ENCODE measurements at places on chromosomes 13 and 19. TPM values are rescaled to one million over a fixed set of nuclear protein-coding genes. Genes with fewer than 3 reads are reported as not detected.

Gene ZIM2
- total RNA-seq, result 19.3 TPM

Gene CGB5
- not detected for total RNA-seq

Gene SERP2
- total RNA-seq, result 10.4 TPM

Gene RFPL4A
- total RNA-seq, result not detected

Gene CGB2
- total RNA-seq, result not detected

- peak; percentile 38 for DNase-seq
Measured at GRCh38 chr19:49857061-49857837, 6.3 kb downstream of the PTOV1 start.

- no peak for DNase-seq
Measured at GRCh38 chr19:57118848-57119247, 937 bp upstream of the USP29 start.

DNA sequence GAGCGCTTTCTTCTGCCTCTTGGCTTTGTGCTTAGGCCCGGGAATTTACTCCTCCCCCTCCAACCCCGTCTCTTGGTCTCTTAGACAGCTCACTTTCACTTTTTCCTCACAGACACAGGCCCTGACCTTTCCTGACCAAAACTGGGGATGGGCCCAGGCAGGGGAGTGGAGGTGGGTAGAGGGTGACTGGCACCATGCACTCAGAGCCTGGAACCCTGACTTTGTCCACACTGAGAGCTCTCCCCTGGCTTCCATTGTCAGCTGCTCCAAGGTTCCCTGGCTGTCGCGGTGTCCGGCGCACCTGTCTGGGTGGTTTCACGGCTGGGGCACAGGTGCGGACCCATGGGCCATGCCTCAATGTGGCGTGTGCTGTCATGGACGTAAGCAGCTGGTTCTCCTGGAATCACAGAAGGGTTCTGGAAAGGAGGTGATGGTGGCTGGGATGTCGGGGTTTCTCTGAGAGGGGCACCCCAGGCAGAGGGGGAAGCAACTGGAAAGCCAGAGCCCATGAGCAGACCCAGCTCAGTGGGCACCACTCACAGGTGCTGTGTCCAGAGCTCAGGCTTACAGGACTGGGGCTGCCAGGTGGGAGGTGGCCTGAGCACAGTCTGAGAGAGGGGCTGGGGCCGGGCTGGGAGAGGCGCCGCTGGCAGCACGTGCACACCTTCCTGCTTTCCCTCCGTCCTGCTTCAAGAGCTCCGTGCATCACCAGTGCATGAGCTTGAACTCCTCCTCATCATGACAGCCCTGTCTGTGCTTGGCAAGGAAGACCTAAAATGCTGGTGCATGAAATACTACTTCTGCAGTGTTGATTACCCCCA lies 28.0 kb upstream of the C1QTNF9 start:
- DNase-seq, result no peak

- DNase-seq, result peak; percentile 72
Measured at GRCh38 chr13:30862707-30863106, 43.4 kb upstream of the MEDAG start.

GRCh38 chr19:57280962-57281400 lies 696 bp downstream of the ZNF460 start:
- no peak for DNase-seq

DNA sequence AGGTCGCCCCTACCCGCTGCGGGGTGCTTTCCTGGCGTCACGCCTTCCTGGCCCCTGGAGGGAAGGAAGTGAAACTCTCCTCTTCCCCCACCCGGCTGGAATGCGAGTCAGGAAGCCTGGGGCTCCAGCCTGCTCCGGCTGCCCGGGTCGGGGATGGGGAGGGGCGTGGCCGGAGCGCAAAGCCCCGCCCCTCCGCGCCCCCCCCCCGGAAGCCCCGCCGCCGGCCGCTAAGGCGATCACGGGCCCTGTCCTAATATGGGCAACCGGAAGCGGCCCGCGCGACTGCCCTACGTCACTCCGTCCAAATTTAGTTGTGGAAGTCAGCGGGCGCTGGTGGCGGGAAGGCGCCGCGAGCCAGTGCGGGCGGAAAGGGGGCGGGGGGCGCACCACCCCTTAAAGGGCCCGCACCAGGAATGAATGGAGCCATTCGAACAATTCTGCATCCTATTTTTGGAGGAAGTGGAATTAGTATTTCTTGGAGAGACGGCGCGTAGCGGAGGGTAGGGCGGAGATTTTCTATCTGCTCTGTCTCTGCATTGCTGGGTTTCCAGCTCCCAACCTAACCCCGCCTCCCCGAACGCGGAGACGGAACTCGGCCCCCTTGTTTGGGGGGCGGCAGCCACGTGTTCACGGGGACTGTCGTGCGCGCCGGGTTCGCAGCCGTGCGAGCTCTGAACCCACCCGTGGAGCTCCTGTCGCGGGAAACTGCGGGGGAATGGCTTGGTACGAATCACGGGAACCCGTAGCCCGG lies 1.6 kb downstream of the IER2 start:
- DNase-seq, result peak; percentile 98

GRCh38 chr19:19459707-19460251 lies 54.3 kb downstream of the GATAD2A start:
- DNase-seq, result no peak

DNA sequence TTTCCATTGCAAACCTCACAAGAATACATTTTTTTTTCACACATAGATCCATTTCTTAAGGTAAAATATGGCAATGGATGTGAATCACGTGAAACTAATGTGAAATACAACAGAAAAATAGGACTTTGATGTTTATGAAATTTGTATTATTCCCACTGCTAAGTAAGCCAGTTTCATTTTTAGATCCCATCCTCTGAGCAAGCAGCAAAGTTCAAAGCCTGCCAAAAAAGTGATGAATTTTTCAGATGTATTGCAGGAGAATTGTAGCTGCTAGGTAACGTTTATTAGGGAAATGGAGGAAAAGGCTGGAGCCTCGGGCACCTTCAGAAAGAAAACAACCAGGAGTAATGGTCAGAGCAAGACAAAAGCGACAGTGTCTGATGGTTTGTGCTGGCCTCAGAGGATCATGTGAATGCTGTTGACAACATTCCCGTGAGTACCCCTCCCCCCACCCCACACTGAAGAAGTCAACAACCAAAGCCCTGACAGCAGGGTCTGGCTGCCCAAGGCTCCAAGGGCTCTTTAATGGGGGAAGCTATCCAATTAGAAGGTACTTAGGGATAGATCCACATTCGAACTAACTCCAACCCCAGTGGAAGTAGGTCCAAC lies 95.5 kb downstream of the OXGR1 start:
- no peak for DNase-seq

Data from ovary (tissue), 10 donors.